Activated T-cell treated with anti-CD3 and anti-CD28 coated beads, Interleukin-2, amount 50 U/mL, for 72 hours (primary cell): ENCODE measurements at places on chromosomes 13 and 19. TPM values are rescaled to one million over a fixed set of nuclear protein-coding genes. Genes with fewer than 3 reads are reported as not detected.

MAB21L1 gene
- total RNA-seq = not detected

LGI4 gene
- 1.00 TPM for total RNA-seq

ZNF442 gene
- 2.0 TPM for total RNA-seq

TNFSF9 gene
- 3.4 TPM for total RNA-seq

SPRED3 gene
- total RNA-seq = 1.7 TPM

RFX1 gene
- 11.4 TPM for total RNA-seq

- no peaks in the 10 kb centered on the region for H3K27me3 ChIP-seq
- H3K27ac ChIP-seq = no peak overlapping the region
- no peak overlapping the region for H3K4me3 ChIP-seq
- H3K4me1 ChIP-seq = peaks cover 6% of the 10 kb centered on the region
- H3K36me3 ChIP-seq = no peaks in the 10 kb centered on the region
Observed at GRCh38 chr19:3336680-3337523, 29.5 kb upstream of the NFIC start.

- H3K4me3 ChIP-seq = peak overlapping the region; percentile 98
- peaks cover 23% of the 10 kb centered on the region for H3K4me1 ChIP-seq
- peak; percentile 53 for DNase-seq
- H3K36me3 ChIP-seq = no peaks in the 10 kb centered on the region
Observed at GRCh38 chr19:1651568-1652291, 685 bp downstream of the TCF3 start.

DNA sequence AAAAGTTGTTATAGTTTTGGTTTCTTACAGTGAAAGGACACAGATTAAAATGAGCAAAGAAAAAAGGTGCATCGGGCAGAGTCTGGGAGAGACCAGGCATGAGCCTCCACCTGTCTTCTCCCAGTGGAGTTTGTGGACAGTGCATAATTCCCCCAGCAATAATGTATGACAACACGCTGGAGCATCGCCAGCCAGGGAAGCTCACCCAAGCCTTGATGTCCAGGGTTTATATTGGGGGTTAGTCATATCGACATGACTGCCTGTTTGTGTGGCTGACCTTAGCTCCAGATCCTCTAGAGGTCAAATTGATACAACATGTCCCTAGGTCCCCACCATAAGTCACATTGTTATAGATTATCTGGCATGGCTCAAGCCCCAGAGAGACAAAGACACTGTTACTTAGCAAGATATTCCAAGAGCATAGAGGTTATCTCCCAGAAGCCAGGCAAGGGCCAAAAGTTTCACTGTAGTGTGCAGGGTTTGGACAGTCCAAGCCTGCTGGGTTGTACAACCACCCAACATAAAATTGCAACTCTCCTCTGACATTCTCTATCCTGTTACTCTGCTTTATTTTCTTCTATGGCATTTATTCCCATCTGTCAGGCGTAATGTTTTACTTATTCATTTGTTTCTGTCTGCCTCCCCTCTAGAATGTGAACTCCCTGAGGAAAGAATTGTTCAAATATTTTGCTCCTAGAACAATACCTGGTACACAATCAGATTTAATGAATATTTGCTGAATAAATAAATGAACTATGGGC is 5.6 kb upstream of the KLK13 start:
- no peak overlapping the region for H3K27ac ChIP-seq
- peaks cover 43% of the 10 kb centered on the region for H3K27me3 ChIP-seq
- no peaks in the 10 kb centered on the region for H3K36me3 ChIP-seq
- H3K4me1 ChIP-seq = no peaks in the 10 kb centered on the region
- no peak overlapping the region for H3K4me3 ChIP-seq

GRCh38 chr13:97537110-97537509 is 103.1 kb downstream of the RAP2A start:
- peaks cover 9% of the 10 kb centered on the region for H3K27me3 ChIP-seq
- H3K36me3 ChIP-seq = no peaks in the 10 kb centered on the region
- H3K27ac ChIP-seq = no peak overlapping the region
- no peak overlapping the region for H3K4me3 ChIP-seq

DNA sequence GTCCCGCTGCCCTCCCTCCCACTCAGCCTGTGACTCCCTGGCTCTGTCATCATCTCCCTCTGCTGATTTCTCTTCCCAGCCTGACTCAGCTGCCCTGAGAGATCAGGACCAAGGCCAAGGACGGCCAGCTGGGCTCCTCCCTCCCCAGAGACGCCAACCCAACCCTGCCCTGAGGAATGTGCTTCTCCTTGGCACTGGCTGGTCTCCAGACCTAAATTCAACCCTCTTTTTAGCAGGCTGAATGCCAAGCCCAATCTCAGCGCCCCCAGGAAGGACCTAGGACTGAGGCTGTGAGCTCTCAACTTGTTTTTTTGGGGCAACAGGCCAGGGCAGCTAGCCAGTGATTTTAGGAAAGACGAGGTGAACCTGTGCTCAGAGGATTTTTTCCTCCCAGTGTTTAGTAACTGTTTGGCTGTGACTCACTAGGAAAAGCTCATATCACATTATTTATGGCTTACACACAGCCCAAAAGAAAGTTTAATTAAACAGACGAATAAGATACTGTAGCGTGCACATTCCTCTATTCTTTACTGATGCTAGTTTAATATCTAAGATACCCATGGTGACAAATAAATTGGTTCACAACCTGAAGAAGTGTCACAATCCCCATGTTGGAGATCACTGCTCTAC is 7.4 kb upstream of the IGFL1 start:
- DNase-seq = no peak
- peaks cover 76% of the 10 kb centered on the region for H3K27me3 ChIP-seq
- no peak overlapping the region for H3K4me3 ChIP-seq
- no peaks in the 10 kb centered on the region for H3K4me1 ChIP-seq
- H3K36me3 ChIP-seq = no peaks in the 10 kb centered on the region
- H3K27ac ChIP-seq = no peak overlapping the region

- H3K27me3 ChIP-seq = peaks cover 4% of the 10 kb centered on the region
- no peak for DNase-seq
- no peaks in the 10 kb centered on the region for H3K36me3 ChIP-seq
- H3K27ac ChIP-seq = no peak overlapping the region
- H3K4me1 ChIP-seq = no peaks in the 10 kb centered on the region
- H3K4me3 ChIP-seq = no peak overlapping the region
Observed at GRCh38 chr13:112898621-112899280, 70.3 kb upstream of the MCF2L start.

GRCh38 chr13:65631078-65631477 is 1599.1 kb downstream of the PCDH9 start:
- no peak overlapping the region for H3K27ac ChIP-seq
- no peaks in the 10 kb centered on the region for H3K36me3 ChIP-seq
- no peaks in the 10 kb centered on the region for H3K27me3 ChIP-seq

GRCh38 chr19:46551164-46551563 is 50.0 kb upstream of the CALM3 start:
- no peak overlapping the region for H3K27ac ChIP-seq
- peaks cover 3% of the 10 kb centered on the region for H3K4me1 ChIP-seq
- no peak overlapping the region for H3K4me3 ChIP-seq
- H3K36me3 ChIP-seq = peaks cover 9% of the 10 kb centered on the region
- H3K27me3 ChIP-seq = peaks cover 14% of the 10 kb centered on the region

DNA sequence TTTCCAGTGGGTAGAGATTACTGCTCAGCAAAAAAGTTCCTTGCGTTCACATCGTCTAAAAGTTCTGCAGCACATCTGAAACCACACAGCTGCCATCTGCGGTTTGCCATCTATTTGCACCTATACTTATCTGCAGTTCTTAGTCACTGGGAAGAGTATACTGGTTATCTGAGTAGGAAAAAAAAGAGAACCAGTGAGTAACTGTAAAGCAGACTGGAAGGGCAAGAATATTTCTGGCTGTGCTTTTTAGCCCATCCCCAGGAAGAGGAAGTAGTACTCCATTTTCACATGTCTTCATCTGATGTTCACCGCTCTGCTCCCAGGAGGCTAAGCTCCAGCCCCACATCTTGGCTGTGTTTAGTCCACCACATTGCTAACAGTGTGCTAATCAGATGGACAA is 35.6 kb downstream of the EFNB2 start:
- H3K36me3 ChIP-seq = no peaks in the 10 kb centered on the region
- no peak overlapping the region for H3K4me3 ChIP-seq
- H3K27me3 ChIP-seq = peaks cover 52% of the 10 kb centered on the region
- no peak for DNase-seq

DNA sequence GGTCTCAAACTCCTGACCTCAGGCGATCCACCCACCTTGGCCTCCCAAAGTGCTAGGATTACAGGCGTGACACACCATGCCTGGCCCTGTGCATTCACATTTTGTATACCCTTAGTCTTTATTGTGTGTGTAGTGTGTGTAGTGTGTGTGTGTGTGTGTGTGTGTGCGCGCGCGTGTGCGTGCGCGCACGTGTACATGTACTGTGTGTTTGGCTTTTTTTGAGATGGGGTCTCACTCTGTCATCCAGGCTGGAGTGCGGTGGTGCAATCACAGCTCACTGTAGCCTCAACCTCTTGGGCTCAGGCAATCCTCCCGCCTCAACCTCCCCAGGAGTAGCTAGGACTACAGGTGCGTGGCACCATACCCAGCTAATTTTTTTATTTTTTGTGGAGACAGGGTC is 22.1 kb downstream of the ITM2B start:
- no peak overlapping the region for H3K4me3 ChIP-seq
- DNase-seq = no peak
- H3K36me3 ChIP-seq = peaks cover 4% of the 10 kb centered on the region

DNA sequence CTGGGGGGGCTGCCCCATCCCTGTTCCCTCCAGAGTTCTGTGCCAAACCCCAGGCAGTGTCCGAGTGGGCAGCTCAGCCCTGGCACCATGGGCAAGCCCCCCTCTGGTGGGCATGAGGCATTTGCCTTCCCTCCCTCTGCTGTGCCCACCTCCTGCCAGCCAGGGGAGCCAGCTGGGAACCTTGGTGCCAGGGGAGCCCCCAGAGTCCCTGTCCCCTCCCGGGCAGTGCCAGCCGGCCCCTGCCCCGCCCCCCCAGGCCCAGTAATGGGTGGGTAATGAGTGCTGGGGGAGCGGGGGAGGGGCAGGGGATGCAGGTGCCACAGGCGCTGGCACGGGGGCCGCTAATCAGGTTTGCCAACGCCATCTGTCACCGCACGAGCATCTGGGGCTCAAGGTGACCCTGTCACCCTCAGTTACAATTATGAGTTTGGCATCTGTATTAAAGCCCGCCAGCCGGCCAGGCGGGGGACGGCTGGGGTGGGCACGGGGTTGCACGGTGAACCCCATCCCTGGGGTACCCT is 5.9 kb downstream of the DAND5 start:
- H3K36me3 ChIP-seq = no peaks in the 10 kb centered on the region
- peaks cover 12% of the 10 kb centered on the region for H3K4me1 ChIP-seq
- no peak overlapping the region for H3K27ac ChIP-seq
- peaks cover 16% of the 10 kb centered on the region for H3K27me3 ChIP-seq
- no peak for DNase-seq

DNA sequence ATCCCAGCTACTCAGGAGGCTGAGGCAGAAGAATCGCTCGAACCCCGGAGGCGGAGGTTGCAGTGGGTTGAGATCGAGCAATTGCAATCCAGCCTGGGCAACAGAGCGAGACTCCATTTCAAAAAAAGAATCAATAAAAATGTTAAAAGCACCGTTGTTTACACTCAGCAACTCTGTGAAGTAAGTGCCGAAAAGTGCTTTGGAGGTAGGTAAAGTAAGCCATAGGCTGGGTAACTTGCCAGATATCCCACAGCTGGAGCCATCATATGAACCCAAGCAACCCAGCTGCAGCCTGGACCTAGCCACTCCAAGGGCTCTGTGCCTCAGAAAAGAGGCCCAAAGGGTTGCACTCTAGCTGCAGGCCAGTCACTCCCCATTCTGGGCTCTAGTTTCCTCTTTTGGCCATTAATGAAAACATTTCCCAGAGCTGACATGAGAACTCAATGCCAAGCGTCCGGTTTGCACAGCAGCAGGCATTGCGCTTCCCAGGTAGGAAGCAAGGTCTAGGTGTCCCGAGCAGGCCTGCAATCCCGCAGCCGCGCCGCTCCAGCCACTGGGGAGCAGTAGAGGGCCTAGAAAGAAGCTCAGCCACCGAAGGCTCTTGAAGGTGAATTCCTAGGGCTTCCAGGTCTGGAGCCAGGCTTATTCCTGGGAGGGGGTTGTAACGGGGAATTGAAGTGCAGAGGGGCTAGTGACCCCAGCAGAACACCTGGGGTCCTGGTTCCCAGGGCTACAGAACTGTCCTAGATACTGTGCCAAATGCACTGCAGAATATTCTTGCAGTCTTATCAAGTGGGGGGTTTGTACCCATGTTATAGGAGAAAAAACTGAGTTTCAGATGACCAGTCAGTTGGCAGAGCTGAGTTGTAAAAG is 4.1 kb upstream of the CD79A start:
- H3K4me3 ChIP-seq = peak overlapping the region; percentile 20
- peak overlapping the region; percentile 75 for H3K27ac ChIP-seq
- no peaks in the 10 kb centered on the region for H3K27me3 ChIP-seq
- H3K36me3 ChIP-seq = peaks cover 19% of the 10 kb centered on the region

- H3K4me1 ChIP-seq = peaks cover 35% of the 10 kb centered on the region
- H3K27me3 ChIP-seq = no peaks in the 10 kb centered on the region
- no peak for DNase-seq
- peak overlapping the region; percentile 77 for H3K4me3 ChIP-seq
Observed at GRCh38 chr19:42282819-42283187, 13.8 kb downstream of the CIC start.

DNA sequence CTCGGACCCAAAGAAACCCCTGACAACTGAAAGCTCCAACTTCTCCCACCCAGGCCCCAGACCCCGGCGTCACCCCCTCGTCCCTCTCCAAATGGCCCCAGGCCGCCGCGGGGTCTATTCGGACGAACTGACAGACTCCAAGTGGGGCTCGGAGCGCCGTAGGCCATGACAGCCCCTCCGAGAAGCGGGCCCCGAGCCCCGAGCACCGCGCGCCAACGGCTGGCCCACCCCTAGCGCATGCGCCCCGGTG is 360 bp downstream of the DDX39A start:
- H3K36me3 ChIP-seq = peaks cover 21% of the 10 kb centered on the region
- H3K27me3 ChIP-seq = no peaks in the 10 kb centered on the region
- peaks cover 28% of the 10 kb centered on the region for H3K4me1 ChIP-seq
- DNase-seq = peak; percentile 90

DNA sequence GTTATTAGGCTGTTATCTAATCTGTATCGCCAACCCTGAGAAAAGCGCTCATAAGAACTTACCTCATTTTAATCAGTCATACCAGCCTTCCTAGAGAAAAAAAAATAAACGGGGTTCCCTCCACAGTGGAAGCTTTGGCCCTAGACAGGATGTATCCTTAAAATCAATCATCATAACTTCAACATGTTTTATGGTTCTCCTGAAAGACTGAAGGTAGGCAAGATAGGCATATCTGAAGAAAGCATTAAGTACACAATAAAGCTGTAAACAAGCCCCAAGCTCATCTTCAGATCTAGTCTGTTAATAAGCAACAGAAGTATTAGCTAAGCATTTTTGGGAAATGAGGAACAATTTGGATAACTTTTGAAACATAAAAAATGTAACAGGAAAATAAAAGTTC is 18.7 kb upstream of the SERP2 start:
- H3K27ac ChIP-seq = no peak overlapping the region
- no peaks in the 10 kb centered on the region for H3K36me3 ChIP-seq
- H3K4me3 ChIP-seq = no peak overlapping the region
- peaks cover 13% of the 10 kb centered on the region for H3K4me1 ChIP-seq
- H3K27me3 ChIP-seq = peaks cover 6% of the 10 kb centered on the region

- peaks cover 7% of the 10 kb centered on the region for H3K4me1 ChIP-seq
- no peaks in the 10 kb centered on the region for H3K36me3 ChIP-seq
- H3K4me3 ChIP-seq = peak within 1 kb of the TSS; percentile 62
- H3K27me3 ChIP-seq = no peaks in the 10 kb centered on the region
Observed at GRCh38 chr19:35115177-35115951, at the start of gene FXYD3. Gene FXYD3, plus strand, starts transcription at chr19:35115823. Its CDS starts 3,554 bp downstream, at chr19:35119377.

GRCh38 chr13:65803530-65804392 is 1426.4 kb downstream of the PCDH9 start:
- H3K4me3 ChIP-seq = no peak overlapping the region
- H3K27me3 ChIP-seq = no peaks in the 10 kb centered on the region
- H3K27ac ChIP-seq = no peak overlapping the region
- H3K4me1 ChIP-seq = no peaks in the 10 kb centered on the region
- no peak for DNase-seq

- H3K36me3 ChIP-seq = peaks cover 14% of the 10 kb centered on the region
- no peak overlapping the region for H3K27ac ChIP-seq
- no peaks in the 10 kb centered on the region for H3K4me1 ChIP-seq
- no peak for DNase-seq
- peaks cover 7% of the 10 kb centered on the region for H3K27me3 ChIP-seq
Observed at GRCh38 chr19:5503598-5503997, 48.4 kb downstream of the ZNRF4 start.
